ENCODE measurements at places on chromosomes 16 and 17. TPM values are rescaled to one million over a fixed set of nuclear protein-coding genes. Genes with fewer than 3 reads are reported as not detected.

- no peak for DNase-seq
Measured at GRCh38 chr17:39751637-39752036, 13.9 kb downstream of the GRB7 start.

- DNase-seq, result no peak
Measured at GRCh38 chr17:75987041-75987440, 8.0 kb downstream of the TEN1 start.

- no peak for DNase-seq
Measured at GRCh38 chr16:75647112-75647491, 363 bp downstream of the KARS1 start.

Gene BCO1
- not detected for total RNA-seq
